ENCODE measurements at places on chromosomes 13 and 19. TPM values are rescaled to one million over a fixed set of nuclear protein-coding genes. Genes with fewer than 3 reads are reported as not detected.

The POLD1 gene
- 65.5 TPM for total RNA-seq

The KLC3 gene
- not detected for total RNA-seq

The C19orf85 gene
- not detected for total RNA-seq

- DNase-seq: no peak
Measured at GRCh38 chr13:77891041-77891440, 27.6 kb downstream of the EDNRB start.

- DNase-seq: no peak
Measured at GRCh38 chr19:4662812-4663211, 7.3 kb downstream of the MYDGF start.

- no peak for DNase-seq
Measured at GRCh38 chr13:100230769-100231149, 141.9 kb downstream of the PCCA start.

DNA sequence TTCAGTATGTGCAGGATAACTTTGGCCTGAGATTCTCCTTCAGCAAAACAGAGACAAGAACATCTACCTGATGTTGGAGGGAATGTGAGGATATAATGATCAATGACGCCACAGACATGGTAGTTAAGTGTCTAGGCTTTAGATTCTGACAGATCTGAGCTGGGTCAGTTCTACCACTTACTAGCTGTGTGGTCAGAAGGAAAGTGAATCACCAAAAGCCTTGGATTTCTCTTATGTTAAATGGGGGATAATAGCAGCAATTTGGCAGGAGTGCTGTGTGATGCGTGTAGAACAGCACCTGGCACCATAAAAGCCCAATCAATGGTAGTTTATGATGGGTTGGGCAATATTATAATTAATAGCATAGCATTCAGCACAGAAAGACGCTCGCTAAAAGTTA, 41.7 kb downstream of the RXFP2 start:
- DNase-seq: no peak

Measured in activated B cell treated with CpG ODN at 0.5 μM for 24 hours (primary cell).